ENCODE measurements at places on chromosomes 12 and 14.

DNA sequence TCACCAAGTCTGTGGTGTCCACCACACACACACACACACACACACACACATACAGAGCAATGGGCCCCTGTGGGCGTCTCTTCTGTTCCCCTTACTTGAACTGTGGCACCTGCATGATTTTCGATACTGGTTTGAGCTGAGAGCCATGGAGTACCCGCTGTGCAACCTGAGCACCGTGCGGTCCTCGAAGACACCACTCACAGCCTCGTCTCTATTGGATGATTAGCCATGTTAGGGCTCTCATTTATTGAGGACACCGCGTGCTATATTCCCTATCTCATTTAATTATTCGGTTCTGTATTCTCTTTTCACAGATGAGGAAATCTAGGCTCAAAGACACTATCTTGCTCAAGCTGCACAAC lies 623 bp upstream of the C14orf132 start:
- peak; percentile 21 for DNase-seq

- no peak for DNase-seq
Measured at GRCh38 chr14:80100681-80101080, 110.6 kb downstream of the DIO2 start.

DNA sequence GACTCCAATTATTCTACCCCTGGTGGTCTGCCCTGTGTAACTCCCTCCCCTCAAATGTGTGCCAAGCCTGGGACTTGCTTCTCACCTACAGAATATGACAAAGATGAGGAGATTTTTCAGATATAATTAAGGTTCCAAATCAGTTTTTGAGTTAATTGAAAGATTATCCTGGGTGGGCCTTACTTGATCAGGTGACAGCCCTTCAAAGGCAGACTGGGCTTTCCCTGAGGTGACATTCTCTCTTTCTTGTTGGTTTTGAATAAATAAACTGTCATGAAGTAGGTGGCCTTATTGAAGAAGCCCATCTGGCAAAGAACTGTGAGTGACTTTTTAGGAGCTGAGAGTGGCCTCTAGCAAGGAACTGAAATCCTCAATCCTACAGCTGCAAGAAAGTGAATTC lies 106.0 kb downstream of the BRMS1L start:
- DNase-seq, result no peak

DNA sequence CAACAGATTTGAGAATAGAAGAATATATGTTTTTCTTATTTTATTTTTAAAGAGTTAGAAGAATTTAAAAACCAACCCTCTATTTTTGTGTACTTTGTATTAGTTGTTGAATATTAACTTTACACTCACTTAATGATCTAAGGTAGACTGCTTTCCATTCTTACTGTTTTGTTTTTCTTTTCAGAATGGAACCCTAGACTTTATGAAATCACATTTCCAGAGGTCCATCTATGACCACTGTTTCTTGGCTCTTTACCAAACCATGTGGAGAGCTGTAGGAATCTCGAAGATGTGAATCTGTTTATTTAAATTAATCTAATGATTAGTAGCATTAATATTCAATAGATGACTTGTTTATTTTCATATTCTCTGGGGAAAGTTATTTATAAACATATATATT lies 7.2 kb upstream of the PIK3C2G start:
- DNase-seq, result no peak

DNA sequence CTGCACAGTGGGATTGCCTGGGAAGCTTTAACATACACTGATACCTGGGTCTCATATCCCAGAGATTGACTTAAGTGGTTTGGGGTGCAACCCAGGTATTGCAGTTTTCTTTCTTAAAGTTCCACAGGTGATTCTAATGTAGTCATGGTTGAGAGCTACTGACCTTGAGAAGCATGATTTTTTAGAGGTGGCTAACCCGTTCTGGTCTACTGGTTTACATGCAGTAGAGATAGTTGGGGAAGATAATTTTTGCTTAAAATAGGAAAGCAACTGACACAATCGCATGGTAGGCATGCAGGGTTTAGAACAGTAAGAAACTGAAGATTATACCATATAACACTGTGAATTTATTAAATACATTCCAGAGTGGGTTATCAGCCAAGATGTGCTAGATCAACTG lies 134.2 kb upstream of the DNM1L start:
- no peak for DNase-seq

DNA sequence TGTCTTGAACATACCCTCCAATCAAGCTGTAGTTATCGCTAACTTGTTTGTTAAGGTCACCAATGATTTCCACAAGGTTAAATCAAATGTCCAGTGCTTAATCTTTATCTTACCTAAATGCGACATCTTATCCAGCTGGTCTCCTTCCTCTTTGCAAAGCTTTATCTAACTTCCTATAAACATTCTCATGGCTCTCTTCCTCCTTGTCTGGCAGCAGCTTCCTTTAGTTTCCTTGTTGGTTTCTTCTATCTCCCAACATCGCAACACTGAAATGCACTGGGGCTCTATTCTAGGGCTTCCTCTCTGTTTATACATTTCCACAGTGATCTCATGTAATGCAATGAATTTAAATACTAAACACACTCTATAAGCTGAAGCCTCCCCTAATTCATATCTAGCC lies 28.7 kb downstream of the UBE2N start:
- no peak for DNase-seq

GRCh38 chr12:79048962-79049361 lies 184.4 kb downstream of the SYT1 start:
- no peak for DNase-seq

- DNase-seq, result no peak
Measured at GRCh38 chr12:32353540-32353939, 45.8 kb upstream of the FGD4 start.

- DNase-seq, result no peak
Measured at GRCh38 chr14:101185073-101185835, 281.7 kb upstream of the RTL1 start.

DNA sequence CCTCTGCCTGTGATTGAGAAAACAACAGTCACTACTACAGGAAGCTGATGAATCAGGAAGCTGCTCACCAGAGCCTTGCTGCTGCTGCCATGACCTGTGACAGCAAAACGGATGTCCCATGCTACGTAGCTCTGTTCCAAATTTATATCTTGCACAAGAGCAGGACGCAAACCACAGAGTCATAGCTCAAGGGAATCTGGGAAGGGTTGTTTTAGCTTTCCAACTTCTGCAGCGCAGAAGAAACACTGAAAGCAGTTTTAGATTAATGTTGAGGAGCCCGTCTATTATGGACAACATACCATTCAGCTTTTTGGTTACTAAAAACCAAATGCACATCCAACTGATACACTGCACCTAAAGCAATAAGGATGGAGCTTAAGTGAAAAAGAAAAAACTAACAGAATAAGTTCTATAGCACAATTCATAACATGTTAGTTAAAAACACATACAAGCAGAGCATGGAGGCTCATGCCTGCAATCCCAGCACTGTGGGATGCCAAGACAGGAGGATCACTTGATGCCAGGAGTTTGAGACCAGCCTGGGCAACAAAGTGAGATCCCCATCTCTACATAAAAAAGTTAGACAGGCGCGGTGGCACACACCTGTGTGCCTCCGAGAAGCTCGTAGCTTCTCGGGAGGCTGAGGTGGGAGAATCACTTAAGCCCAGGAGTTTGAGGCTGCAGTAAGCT lies 1.7 kb upstream of the ANKRD33 start:
- peak; percentile 24 for DNase-seq

- DNase-seq, result no peak
Measured at GRCh38 chr14:33548606-33549005, 402.3 kb downstream of the EGLN3 start.

- no peak for DNase-seq
Measured at GRCh38 chr14:65115615-65116014, 13.3 kb upstream of the MAX start.

DNA sequence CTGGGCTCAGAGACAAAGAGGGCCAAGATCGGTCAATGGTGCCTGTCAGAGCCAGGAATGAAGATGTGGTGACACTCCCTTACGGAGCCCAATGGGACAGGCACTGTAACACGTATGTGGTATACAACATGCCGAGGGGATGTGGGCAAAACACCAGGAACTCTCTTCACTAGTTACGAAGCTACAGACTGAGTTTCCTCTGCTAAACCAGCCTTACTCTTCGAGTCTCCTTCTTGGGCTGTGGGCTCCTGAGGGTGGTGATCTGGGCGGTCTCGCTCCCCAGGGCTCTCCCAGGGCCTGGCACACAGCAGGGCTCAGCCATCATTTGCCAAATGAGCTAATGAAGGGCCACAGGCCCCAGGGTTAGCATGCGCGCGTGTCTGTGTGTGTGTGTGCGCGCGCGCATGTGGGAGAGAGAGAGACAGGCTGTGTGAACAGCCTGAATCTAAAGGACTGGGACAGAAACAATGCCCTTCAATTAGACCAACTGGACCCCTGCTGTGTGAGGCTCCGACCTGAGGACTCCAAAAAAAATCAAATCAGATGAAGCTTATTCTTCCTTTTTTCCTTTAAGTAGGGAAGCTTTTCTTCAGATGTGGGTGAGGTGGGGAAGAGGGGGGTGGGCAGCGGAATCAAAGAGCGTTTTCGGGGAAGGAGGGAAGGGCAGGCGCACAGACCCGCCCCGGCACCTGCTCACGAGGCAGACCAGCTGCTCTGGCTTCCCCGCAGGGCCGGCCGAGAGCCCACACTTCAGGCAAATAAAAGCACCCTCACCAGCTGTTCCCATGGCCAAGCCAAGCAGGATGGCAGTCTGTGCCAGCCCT lies 42.5 kb downstream of the CCDC88C start:
- DNase-seq, result no peak

DNA sequence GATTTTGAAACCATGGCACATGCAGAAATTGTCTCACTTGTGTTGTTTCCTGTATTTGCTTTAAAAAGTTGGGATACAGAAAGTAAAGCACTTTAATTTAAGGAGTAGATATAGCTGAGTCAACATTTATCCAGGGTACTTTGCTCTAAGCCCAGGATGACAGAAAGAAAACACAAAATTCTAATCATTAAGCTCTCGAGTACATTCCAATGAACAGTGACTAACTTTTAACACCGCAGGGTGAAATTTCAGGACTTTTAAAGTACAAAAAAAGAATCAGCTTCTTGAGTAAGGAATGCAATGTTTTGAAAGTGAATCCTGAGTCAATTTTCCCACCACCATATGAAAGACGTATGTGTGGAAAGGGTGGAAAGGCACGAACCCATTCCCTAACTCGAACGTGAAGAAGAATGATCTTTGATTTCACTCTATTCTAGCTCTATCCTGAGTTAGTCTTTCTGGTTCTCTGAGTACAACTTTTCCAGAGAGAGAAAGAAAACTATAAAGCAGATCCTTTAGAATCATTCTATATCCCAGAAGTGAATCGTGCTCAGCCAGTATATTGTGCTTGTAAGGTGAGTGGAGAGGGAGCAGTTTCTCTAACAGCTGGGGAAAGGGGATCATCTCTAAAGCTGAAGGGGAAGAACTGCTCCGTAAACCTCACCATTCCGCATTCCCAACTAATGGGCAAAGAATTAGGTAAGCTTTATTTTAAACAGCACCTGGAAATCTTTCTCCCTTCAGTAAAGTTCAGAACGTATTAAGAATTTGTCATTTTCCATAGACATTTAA lies 779.0 kb upstream of the FLRT2 start:
- DNase-seq, result no peak

DNA sequence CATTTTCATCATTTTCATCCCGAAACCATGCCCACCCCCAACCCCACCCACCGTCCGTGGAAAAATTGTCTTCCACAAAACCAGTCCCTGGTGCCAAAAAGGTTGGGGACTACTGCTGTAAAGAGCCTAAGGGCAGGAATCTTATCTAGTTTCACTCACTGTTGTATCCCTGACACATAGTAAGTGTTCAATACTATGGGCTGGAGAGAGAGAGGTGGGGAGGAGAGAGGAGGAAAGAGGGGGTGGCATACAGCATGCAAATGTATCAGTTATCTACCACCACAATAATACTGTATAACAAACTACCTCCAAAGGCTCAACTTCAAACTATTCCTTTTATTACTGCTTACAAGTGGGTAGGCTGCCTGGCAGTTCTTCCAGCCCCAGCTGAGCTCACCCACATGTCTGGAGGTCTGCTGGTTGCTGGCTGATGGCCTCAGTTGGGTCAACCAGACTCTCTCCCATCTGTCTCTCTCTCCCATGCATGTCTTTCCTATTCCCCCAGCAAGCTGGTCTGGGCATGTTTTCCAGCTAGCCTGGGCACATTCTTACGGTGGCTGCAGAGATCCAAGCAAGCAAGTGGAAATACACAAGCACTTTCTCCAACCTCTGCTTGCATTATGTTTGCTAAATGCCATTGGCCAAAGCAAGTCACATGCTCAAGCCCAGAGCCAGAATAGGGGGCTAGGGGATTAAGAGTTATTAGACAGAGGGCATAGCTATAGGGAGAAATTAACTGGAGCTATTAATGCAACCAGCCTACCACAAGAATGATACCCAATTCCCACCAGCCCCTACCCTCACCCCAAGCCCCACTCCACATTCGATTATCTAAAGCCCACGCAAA lies 31.6 kb upstream of the FICD start:
- no peak for DNase-seq

DNA sequence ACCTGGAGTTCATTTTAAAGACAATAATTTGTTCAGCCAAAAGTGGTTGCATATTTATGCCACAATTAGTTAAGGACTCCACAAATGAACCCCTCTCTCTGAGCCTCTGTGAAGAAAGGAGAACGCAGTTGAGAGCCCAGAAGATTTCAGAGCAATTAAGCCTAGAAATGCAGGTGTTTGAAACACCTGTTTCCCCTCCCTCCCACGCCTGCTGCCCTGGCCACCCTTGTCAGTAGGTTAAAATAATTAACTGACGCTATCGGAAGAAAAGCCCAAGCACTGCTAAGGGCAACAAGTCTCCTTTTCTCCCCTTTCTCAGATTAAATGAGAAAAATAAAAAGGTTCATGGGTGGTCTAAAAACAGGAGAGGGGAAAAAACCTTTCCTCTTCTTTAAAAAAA lies 99.2 kb downstream of the PPM1A start:
- no peak for DNase-seq

- no peak for DNase-seq
Measured at GRCh38 chr14:53355581-53356112, 202.5 kb upstream of the DDHD1 start.

GRCh38 chr14:51448831-51449670 lies 202.7 kb upstream of the FRMD6 start:
- DNase-seq, result no peak

- DNase-seq, result peak; percentile 82
Measured at GRCh38 chr14:106694638-106695393, 1168.4 kb downstream of the TMEM121 start.

DNA sequence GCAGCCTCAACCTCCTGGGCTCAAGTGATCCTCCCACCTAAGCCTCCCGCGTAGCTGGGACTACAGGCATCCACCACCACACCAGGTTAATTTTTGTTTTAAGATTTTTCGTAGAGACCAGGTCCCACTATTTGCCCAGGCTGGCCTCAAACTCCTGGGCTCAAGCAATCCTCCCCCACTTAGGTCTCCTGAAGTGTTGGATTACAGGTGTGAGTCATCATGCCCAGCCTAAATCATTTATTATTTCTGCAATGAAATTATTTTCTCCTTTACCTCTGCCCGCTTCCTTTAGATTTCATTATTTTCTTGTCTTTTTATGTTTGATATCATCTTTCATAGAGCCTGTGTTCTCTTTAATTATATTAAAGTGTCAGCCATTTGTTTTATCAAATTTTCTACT lies 165.2 kb upstream of the OTX2 start:
- DNase-seq, result no peak

GRCh38 chr12:62738616-62739015 lies 196.3 kb downstream of the PPM1H start:
- DNase-seq, result no peak

Data from stimulated activated CD4-positive, alpha-beta T cell treated with anti-CD3 and anti-CD28 coated beads, Interleukin-2, amount 100 ng/mL, for 24 hours (primary cell).